ENCODE measurements at places on chromosomes 16 and 17.

GRCh38 chr17:60554377-60554788, 28.3 kb upstream of the APPBP2 start:
- no peak for DNase-seq

DNA sequence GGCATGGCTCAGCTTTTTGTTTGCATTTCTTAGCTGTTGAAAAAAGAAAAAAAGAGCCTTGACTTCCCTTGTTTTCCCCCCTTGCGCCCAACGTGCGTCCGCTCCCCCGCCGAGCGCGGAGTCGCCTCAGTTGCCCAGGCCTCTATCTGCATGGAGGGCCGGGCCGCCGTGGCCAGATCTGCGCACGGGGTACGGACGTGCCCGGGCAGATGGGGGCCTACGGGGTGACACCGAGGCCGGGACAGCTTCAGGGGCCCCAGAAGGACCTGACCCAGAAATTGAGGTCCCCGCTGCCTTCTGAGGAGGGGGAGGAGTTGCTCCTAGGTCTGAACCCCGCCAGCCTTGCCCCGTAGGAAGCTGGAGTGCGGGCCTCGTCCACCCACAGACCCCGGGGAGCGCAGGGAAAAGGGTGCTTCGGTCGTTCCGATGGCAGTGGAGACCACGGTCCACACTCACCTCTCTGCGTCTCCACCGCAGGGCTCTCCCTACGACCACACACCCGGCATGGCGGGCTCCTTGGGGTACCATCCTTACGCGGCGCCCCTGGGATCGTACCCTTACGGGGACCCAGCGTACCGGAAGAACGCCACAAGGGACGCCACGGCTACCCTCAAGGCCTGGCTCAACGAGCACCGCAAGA, 1.5 kb downstream of the IRX5 start:
- no peak for DNase-seq

- DNase-seq = no peak
Measured at GRCh38 chr17:74088934-74089329, 114.5 kb upstream of the RPL38 start.

DNA sequence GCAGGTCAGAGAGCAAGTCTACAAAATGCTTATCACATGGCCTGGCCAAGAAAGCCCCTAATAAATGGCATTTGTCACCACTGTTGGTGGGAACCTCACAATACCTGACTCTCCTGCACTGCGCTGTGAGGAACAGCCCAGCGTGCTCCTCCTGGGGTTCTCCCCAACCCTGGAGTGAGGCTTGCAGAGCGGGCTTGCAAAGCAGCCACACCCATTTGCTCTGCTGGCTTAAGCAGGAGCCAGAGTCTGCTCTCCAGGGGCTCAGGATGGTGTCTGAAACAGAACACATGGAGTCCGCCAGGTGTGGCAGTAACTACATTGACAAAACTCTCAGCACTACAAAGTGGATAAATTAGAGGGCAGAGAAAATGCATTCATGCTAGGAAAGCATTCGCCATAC, 331.0 kb upstream of the CCL2 start:
- no peak for DNase-seq

GRCh38 chr17:75909812-75910274, 5.2 kb upstream of the MRPL38 start:
- no peak for DNase-seq

DNA sequence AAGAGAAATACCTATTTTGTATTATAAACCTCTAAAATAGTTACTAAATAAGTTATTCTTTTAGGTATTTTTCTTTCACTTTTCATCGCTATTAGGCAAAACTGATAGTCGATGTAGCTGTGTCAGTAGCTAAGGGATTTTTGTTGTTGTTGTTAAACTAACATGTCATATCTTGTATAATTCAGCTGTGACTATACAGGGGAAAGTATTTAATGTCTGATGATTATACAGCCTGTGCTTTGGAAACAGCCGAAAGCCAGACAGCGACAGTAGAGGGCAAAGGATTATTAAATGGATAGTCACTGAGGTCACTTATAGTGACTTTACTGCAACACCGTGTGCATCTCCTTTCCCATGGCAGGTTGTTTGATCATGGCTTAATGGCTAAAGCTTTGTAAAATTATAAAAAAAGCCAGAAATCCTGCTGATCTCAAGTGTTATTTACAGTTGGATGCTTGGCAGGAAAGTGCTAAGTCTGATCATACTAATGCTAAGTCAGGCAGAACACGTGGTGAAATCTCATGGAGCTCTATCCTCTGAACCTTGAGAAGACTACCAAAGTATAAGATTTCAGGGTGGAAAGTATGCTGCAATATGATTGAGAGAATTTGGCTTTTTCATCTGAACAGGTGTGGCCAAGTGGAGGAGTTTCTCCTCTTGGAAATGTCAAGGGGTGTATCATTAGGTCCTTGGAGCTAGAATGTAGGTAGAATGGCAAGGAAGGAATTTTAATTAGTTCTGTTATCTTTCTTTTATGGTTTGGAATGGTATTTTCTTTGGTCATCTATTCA, 88.4 kb downstream of the FTO start:
- DNase-seq = no peak

DNA sequence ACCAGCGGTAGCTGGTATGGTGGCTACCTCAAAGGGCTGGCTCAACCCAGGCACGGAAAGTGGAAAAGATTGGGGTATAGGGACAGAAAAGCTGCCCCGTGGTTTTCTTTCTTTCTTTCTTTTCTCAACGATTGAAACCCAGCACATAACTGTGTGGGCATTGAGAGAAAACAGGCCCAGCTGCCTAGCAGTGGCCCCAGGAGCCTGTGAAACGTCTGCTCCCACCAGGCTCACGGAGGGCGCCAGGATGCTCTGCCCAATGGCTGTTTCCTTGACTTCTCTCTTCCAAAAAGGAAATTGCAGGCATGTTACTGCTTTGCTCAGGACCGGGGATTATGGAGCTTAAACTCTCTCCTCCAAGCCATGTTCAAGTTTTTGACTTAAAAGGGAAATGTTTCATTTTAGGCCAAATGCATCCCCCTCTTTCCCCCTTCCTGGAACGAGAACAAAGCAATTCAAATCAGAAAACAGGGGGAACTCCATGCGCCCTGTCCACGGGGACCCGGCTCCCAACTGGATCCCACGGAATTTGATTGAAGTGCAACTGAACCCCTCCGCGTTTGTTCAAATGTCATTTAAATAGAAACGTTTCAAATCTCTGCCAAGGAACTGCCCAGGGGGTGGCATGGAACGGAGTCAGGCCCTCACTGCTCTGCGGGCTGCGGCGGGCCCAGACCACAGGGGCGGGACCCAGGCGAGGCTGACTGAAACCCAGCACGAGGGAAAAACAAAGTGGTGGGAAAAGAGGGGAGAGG, 133.5 kb downstream of the RGS9 start:
- DNase-seq = no peak

DNA sequence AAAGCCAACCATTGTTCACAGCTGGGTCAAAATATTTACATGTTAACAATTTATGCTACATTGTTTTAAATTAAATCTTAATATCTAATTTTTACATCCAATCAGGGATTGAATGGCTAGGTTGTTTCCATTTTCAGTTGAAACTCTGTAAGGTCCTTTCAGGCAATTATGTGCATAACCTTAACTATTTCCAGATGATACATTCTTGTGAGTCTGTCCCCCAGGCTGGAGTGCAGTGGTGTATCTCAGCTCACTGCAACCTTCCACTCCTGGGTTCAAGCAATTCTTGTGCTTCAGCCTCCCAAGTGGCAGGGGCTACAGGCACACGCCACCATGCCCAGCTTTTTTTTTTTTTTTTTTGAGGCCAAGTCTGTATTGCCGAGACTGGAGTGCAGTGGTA, 10.4 kb downstream of the CDC42EP4 start:
- DNase-seq = no peak

DNA sequence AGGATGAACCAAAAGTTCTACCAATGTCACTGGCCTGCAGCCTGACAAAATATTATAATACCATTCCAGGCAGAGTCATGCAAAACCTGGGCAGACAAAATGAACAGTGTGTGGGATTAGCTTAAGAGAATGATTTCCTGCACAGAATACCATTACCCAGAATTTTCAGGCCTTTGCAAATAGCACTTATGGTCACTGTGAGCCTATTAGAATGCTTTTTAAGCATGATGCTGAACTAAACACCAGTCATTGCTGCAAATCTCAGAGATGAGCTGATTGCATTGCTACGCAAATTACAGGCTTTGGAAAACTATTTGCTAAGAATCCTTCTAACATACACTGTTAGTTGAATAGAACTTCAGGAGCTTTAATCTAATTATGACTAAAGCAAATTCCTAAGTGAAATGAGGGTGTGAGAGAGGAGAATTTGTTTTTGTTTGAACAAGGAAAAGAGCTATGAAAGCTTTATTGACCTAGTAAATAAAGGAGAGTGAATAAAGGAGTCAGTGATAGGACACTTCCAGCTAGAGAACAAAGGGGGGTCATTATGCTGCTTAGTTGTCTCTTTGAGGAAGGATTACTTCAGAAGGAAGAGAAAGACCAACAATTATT, 398.8 kb downstream of the HS3ST3B1 start:
- DNase-seq = no peak

DNA sequence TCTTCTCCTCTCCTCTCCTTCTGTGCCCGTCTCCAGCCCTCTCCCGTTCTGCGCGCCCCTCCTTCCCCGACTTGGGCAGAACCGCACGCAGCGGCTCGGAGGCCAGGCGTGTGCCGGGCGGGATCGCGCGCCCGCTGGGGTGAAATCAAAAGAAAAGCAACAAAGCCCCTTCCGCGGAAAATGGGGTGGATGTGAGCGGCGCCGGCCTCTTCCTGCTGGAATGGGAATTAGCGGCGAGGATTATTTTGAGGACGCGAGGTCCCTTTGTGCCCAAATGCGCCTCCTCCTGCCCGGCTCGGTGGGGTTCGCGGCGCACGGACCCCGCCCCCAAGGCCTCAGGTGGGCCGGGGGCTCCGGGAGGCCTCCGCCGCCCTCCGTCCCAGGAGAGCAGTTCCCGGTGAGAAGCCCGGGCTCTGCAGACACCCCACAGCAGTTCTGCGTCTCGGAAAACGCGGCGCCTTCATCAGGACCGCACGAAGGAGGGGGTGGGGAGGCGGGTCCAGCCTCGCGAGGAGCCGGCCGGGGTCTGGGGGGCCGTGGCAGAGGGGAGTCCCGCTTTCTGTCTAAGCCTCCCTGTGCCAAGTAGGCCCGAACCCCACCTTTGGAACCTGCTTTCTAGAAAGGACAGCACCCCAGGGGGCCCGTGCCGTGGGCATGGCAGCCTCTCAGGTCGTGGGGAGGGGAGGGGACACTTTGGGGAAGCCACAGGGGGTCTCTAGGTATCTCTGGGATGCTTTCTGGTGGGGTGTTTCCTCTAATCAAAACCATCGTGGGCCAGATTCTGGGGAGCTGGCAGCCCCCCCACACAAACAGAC, 91.0 kb upstream of the CBX4 start:
- no peak for DNase-seq

DNA sequence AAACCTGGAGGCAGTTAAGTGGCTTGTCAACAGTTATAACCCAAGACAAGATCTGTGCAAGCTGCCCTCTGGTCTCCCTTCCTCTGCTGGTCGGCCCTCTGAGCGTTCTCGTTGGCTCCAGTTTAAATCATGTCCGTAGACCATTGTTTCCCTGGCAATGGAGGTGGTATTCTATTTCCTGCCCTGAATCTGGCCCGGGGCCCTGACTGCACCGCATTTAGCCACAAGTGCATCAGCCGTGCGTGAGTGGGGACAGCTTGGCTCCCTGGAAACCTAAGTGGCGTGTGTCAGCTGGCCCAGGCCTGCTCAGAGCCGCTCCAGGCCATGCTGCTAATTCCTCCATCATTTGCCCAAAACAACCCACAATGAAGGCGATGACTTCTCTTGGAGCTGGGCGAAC, 15.0 kb upstream of the MYLK3 start:
- no peak for DNase-seq

- no peak for DNase-seq
Measured at GRCh38 chr17:61555127-61555566, 35.9 kb downstream of the NACA2 start.

GRCh38 chr16:70692873-70693671, 7.2 kb upstream of the MTSS2 start:
- DNase-seq = no peak

DNA sequence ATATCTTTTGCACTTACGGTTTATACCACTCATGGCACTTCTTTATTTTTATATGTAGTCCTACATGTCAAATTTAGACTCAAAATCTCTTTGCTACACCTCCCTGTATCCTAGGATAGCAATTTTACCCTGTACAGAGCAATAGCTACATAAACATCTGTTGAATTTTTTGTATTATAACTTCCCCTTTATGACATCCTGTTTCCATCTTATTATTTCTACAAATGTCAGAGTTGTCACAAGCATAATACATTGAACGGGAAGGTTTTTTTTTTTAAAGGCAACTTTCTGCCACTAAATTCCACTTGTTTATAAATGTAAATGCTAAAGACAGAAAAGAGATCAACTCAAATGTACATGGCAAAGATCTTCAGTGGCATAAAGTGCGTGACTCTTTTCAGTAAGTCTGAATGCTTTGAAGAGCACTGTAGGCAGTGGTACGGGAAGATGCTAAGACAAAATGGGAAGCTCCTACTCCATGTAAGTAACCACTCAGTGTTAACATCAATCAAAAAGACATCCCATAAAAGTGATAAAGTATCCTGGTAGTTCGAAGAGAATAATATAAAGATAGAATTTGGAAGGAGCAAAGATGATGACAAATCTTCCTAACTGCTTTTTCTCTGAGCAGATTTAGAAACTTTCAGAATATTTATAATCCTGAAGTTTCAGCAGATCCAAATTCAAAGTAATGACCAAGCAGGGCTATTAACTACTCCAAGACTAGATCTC, 26.8 kb downstream of the GNA13 start:
- no peak for DNase-seq

DNA sequence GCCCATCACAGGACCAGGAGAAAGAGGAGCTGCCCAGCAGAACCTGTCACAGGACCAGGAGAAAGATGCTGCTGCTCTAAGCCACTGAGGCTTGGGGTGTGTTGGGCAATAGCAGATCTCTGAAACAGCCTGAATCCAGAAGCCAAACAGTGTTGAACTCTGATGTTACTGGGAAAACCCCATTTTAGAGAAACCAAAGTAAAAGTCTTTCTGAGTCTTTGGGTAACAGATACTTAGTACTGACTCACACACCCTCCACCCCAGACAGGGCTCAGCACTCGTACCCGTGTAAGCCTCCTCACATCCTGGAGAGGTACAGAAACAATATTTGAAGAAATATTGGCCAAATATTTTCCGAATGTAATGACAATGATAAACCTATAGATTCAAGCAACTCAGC, 82.8 kb upstream of the GNG13 start:
- no peak for DNase-seq

DNA sequence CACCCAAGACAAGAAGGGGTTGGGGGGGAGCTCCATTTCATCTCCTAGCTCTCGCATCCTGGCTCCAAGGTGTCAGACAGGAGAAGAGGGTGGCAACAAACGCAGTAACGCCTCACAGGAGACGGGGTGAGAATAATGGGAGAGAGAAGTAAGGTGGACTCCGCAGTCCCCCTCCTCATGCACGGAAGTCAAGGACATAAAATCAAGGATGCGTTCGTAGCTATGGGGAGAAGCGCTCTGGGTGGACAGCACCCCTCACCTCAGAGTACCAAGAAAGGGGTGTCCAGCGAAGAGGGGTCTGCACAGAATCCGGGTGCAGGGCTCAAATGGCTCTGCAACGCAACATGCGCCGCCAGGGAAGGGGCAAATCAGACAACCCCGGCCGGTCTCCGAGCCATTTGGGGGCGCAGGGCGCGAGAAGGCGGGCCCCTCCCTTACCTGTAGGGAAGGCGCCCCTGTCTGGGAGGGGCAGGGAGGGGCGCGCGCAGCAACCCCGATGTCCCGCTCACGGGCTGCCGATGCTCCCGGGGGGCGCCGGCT, 555 bp downstream of the HDAC5 start:
- DNase-seq = no peak

All from stimulated activated CD4-positive, alpha-beta T cell treated with anti-CD3 and anti-CD28 coated beads, TNF-alpha, amount 100 ng/mL, for 1 hour (primary cell).